ENCODE measurements at places on chromosomes 4 and X. TPM values are rescaled to one million over a fixed set of nuclear protein-coding genes. Genes with fewer than 3 reads are reported as not detected.
A peak's percentile ranks its signal among the peaks of the same experiment; 100 is the strongest.

- H3K27ac ChIP-seq: no peak overlapping the region
- peaks cover 3% of the 10 kb centered on the region for H3K36me3 ChIP-seq
- no peaks in the 10 kb centered on the region for H3K27me3 ChIP-seq
These were observed 181.3 kb downstream of the RAB28 start for GRCh38 chr4:13302876-13303275.

DNA sequence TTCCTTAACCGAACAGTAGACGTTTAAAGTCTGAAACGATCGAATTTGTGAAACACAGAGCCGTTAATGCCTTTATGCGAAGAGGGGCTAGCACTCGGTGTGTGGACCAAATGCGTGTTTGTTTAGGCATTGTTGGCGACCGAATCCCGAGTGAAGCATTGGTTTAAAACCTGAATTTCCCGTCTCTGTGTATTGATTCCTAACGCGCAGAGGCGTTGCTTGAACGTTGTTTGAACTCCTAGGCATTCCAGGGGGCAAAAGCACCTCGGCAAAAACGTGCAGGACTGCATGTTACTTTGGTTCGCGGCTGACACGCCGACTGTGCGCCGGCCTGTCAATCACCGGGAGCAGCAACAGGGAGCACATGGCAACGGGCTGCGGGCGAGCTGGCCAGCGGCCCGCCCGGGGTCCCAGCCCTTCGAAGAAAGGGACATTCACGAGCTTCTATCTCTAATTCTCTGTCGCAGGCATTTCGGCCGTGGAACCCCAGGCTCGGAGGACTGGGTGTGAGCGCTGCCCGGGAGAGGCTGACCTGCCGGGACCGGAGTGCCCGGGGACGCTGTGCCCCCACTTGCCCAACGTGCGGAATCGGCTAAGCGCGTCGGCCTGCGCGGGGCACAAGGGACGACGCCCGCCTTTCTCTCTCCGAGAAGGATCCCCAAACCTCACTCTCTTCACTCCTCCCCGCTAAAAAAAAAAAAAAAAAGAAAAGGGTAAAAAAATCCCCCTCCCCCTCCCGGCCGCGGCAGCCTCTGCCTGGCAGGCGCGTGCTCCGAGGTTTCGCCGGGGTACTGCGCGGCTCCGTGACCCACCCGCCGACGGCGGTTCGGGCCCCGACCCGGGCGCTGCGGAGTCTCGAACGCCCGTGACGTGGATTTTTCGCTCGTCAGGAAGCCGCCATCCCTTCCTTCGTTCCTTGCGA lies 810 bp downstream of the SPRY1 start:
- H3K36me3 ChIP-seq: peaks cover 47% of the 10 kb centered on the region
- peaks cover 7% of the 10 kb centered on the region for H3K27me3 ChIP-seq
- peaks cover 33% of the 10 kb centered on the region for H3K4me1 ChIP-seq

- no peak overlapping the region for H3K27ac ChIP-seq
- H3K4me3 ChIP-seq: no peak overlapping the region
These were observed 40.6 kb downstream of the WDR1 start for GRCh38 chr4:10075953-10076391.

DNA sequence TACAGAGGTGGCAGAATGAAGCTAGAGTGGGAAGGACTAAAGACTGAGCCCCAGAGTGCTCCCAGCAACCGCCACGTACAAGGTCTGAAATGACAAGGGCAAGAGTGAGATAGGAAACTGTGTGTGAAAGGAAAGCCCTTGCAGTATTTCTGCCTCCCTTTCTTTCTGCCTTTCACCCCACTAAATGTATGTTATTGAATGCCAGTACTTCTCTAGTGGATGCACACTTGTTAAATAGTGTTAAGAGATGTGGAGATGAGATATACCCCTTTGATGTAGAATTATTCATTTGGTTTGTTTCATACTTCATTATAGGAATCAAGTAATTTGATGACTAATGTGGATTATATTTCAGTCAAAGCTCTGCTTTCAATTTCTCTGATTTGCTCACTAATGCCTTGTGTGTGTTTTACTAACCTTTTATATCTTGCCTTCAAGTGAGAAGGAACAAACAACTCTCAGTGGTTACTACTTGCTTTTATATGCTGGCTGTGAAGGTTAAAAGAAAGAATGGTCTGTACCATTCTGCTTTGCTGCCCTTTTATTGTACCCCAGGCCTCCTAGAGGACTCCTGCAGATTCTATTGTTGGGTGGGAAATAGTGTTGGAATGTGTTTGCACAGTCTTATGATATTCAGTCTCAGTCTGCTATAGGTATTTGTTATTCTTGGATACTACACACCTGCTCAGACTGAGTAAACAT lies 8.0 kb upstream of the ANXA3 start:
- H3K4me3 ChIP-seq: no peak overlapping the region
- peaks cover 36% of the 10 kb centered on the region for H3K27me3 ChIP-seq
- no peaks in the 10 kb centered on the region for H3K36me3 ChIP-seq
- DNase-seq: no peak

GRCh38 chrX:1026263-1027015 lies 186.0 kb downstream of the CRLF2 start:
- no peak overlapping the region for H3K27ac ChIP-seq
- peaks cover 4% of the 10 kb centered on the region for H3K36me3 ChIP-seq
- no peak overlapping the region for H3K4me3 ChIP-seq
- no peaks in the 10 kb centered on the region for H3K27me3 ChIP-seq
- no peak for DNase-seq
- peaks cover 14% of the 10 kb centered on the region for H3K4me1 ChIP-seq

- H3K27ac ChIP-seq: no peak overlapping the region
- DNase-seq: no peak
- H3K4me1 ChIP-seq: peaks cover 6% of the 10 kb centered on the region
These were observed 106.9 kb downstream of the SMIM20 start for GRCh38 chr4:26020881-26021280.

DNA sequence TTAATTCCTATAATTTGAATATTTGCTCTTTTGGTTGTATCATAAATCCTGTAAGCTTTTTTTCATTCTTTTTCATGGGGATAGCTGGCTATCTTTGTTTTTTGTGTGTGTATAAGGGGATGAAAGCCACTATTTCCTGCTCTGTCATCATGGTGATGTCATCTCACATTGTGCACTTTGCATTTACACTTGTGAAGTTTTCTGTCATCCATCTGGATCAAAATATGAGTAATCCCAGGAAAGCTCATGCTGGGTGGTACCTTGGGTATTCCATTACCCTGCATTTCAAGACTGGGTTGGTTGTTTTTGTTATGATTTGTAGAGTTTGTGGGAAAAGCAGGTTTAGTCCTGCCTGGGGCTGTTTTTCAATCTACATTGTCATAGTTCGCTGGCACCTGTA lies 367.3 kb downstream of the CHIC1 start:
- H3K4me1 ChIP-seq: no peaks in the 10 kb centered on the region
- no peaks in the 10 kb centered on the region for H3K36me3 ChIP-seq
- no peak overlapping the region for H3K27ac ChIP-seq
- H3K27me3 ChIP-seq: no peaks in the 10 kb centered on the region
- no peak for DNase-seq

- peaks cover 4% of the 10 kb centered on the region for H3K4me1 ChIP-seq
- H3K27ac ChIP-seq: no peak overlapping the region
- H3K36me3 ChIP-seq: no peaks in the 10 kb centered on the region
- DNase-seq: no peak
- peaks cover 8% of the 10 kb centered on the region for H3K27me3 ChIP-seq
These were observed 110.4 kb downstream of the FRAS1 start for GRCh38 chr4:78167510-78167909.

GRCh38 chr4:122458625-122459024 lies 2.1 kb upstream of the IL2 start:
- H3K27me3 ChIP-seq: no peaks in the 10 kb centered on the region
- peaks cover 2% of the 10 kb centered on the region for H3K36me3 ChIP-seq
- peaks cover 42% of the 10 kb centered on the region for H3K4me1 ChIP-seq
- H3K27ac ChIP-seq: peak overlapping the region; percentile 75
- DNase-seq: peak; percentile 74
- peak overlapping the region; percentile 74 for H3K4me3 ChIP-seq

DNA sequence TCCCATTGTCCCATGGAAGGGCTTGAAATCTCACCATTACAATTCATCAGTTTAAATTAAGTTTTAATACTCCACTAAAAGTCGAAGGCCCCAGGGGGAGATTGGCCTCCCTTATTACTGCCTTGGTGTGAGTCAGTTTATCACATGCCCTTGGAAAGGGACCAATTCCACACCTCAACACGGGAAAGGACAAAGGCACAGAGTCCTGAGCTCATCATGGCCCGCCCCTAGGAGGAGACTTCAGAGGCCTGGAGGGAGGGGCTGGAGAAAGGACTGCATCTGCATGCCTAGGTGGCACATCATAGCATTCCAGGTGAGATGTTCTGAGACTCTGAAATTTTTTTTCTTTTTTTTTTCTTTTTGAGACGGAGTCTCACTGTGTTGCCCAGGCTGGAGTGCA lies 2.8 kb upstream of the SEL1L3 start:
- H3K27ac ChIP-seq: no peak overlapping the region
- peaks cover 8% of the 10 kb centered on the region for H3K4me1 ChIP-seq
- peaks cover 9% of the 10 kb centered on the region for H3K36me3 ChIP-seq
- H3K27me3 ChIP-seq: no peaks in the 10 kb centered on the region
- H3K4me3 ChIP-seq: no peak overlapping the region

DNA sequence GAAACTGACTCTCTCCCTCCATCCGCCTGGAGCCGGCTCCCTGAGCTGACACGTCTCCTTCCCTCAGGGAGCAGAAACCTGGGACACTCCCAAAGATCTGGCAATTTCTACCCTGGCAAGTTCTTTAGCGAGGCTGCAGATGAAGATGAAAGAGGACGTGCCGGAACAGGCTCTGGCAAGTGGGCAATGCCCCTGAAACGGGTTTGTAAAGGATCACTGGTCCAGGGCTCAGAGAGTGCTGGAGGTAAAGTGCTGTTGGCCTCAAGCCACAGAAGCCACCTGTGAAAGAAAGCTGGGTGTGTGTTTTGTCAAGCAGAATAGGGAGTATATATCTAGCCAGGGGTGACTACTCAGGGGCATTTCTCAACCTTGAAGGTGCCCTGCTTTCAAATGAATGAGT lies 131.4 kb upstream of the ATP6AP2 start:
- H3K36me3 ChIP-seq: no peaks in the 10 kb centered on the region
- peaks cover 6% of the 10 kb centered on the region for H3K4me1 ChIP-seq
- no peaks in the 10 kb centered on the region for H3K27me3 ChIP-seq
- H3K27ac ChIP-seq: no peak overlapping the region
- DNase-seq: no peak
- no peak overlapping the region for H3K4me3 ChIP-seq

GRCh38 chrX:149275836-149276235 lies 229.3 kb downstream of the IDS start:
- DNase-seq: no peak
- no peak overlapping the region for H3K4me3 ChIP-seq
- no peaks in the 10 kb centered on the region for H3K4me1 ChIP-seq
- H3K27ac ChIP-seq: no peak overlapping the region
- no peaks in the 10 kb centered on the region for H3K36me3 ChIP-seq

DNA sequence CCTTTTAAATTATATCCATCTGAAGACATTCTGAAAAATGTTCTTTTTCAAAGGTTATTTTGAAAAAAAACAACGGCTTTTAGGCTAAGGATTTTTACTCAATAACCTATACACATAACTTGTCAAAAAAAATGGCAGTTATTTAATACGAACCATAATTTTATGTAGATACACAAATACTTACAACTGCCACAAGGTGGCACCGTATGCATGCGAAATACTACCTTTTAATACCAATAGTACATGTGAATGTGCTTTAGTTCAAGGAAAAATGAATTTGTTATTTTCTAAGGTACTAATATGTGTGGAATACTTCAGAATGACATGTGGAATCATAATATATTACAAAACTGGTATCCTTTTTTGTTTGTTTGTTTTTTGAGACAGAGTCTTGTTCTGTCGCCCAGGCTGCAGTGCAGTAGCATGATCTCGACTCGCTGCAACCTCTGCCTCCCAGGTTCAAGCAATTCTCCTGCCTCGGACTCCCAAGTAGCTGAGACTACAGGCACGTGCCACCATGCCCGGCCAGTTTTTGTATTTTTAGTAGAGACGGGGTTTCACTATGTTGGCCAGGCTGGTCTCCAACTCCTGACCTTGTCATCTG lies 4.6 kb upstream of the MAD2L1 start:
- no peaks in the 10 kb centered on the region for H3K27me3 ChIP-seq
- H3K4me1 ChIP-seq: peaks cover 30% of the 10 kb centered on the region
- peaks cover 3% of the 10 kb centered on the region for H3K36me3 ChIP-seq
- no peak overlapping the region for H3K4me3 ChIP-seq
- no peak overlapping the region for H3K27ac ChIP-seq

DNA sequence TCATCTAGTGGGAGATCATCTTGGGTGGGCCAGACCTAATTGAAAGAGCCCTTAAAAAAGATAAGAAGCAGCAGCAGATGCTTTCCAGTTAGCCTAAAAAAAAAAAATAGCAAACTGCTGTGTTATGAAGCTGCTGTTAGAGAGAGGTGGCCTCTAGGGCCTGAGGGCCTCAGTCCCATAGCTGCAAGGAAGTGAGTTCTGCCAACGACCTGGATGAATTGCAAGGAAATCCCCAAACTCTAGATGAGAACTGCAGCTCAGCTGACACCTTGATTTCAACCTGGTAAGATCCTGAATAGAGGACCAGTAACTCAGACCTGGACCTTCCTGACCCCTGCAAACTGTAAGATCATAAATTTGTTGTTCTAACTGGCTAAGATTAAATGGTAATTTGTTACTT lies 275.2 kb downstream of the TENM3 start:
- no peak overlapping the region for H3K4me3 ChIP-seq
- H3K4me1 ChIP-seq: no peaks in the 10 kb centered on the region
- no peak overlapping the region for H3K27ac ChIP-seq
- H3K36me3 ChIP-seq: no peaks in the 10 kb centered on the region
- H3K27me3 ChIP-seq: peaks cover 7% of the 10 kb centered on the region

- no peak overlapping the region for H3K4me3 ChIP-seq
- H3K4me1 ChIP-seq: peaks cover 4% of the 10 kb centered on the region
- H3K27me3 ChIP-seq: peaks cover 25% of the 10 kb centered on the region
- DNase-seq: no peak
These were observed 100.1 kb upstream of the KLF3 start for GRCh38 chr4:38563707-38564495.

The ZNF182 gene
- 7.9 TPM for total RNA-seq

The TMPRSS11E gene
- total RNA-seq: not detected

The IL3RA gene
- 2.8 TPM for total RNA-seq

The PCDH18 gene
- total RNA-seq: not detected

The RTL9 gene
- not detected for total RNA-seq

The F9 gene
- total RNA-seq: not detected

The TMEM150C gene
- not detected for total RNA-seq
